ENCODE measurements at places on chromosomes 6 and 20.

DNA sequence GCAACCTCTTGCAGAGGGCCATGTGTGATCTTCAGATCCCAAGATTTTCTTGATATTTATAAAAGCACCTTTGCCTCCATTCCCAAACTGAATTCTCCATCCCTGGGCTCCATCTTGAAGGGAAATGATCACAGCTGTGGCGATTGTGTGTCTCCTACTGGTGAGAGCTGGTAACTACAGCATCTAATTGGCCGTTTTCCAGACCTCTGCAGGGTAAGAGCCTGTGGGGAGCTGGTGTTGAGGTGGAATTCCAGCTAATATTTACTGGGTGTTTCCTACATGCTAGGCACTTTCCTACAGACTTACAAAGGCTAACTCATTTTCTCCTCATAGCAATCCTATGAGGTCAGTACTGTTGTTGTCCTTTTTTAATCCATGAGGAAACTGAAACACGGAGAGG lies 59.2 kb upstream of the FNDC1 start:
- peak; percentile 73 for DNase-seq

DNA sequence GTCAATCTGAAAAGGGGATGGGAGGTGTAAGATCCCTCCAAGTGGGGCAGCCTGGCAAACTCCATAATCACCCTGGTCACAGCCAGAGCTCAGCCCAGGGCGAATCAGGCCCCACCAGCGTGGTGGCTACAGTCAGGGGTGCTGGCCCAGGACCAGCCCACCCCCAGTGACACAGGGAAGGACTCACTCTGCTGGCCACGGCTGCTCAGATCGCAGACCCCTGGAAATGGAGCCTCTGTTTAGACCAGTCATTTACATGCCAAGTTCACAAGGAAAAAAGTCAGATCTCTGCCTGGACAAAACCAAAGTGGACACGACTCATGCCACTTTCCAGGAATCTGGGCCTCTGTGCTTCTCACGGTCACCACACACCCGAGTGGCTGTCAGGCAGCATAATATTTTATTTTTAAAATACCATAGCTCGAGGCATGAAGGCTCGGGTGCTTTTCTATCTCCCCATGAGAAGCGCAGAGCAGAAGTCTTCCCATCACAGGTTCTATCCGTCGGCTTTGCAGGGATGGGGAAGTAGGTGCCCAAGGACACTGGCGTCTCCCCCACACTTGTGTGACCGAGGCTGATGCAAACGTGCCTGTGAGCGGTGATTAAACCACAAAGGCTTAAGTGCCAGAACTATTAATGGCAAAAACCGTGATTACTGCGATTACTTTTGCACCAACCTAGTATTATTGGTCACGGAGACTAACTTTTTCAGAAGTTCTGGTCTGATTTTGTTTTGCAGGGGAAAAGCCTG lies 13.0 kb downstream of the PXDC1 start:
- DNase-seq = no peak

DNA sequence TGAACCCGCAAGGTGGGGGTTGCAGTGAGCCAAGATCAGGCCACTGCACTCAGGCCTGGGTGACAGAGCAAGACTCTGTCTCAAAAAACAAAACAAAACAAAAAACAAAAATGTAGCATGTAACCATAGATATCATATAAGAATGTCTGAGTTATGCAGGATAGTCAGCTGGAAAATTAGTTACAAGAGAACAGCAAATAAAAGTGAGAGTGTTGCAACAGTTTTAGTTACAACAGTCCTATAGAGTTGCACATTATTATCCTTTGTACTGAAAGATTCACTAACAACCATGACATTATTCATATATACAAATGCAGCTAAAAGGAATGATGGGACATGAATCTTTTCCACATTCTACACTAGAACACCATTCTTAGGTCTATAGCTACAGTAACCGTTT lies 16.4 kb downstream of the RNF24 start:
- DNase-seq = no peak

GRCh38 chr20:30922129-30922528 lies 335.3 kb upstream of the DEFB115 start:
- DNase-seq = no peak

Measured in iPS DF 6.9 (cell line).